ENCODE measurements at places on chromosomes 13 and 19.

- DNase-seq: no peak
These were observed 460 bp downstream of the MEDAG start for GRCh38 chr13:30906411-30907051.

GRCh38 chr13:73251626-73252265, 192.9 kb downstream of the KLF5 start:
- no peak for DNase-seq

DNA sequence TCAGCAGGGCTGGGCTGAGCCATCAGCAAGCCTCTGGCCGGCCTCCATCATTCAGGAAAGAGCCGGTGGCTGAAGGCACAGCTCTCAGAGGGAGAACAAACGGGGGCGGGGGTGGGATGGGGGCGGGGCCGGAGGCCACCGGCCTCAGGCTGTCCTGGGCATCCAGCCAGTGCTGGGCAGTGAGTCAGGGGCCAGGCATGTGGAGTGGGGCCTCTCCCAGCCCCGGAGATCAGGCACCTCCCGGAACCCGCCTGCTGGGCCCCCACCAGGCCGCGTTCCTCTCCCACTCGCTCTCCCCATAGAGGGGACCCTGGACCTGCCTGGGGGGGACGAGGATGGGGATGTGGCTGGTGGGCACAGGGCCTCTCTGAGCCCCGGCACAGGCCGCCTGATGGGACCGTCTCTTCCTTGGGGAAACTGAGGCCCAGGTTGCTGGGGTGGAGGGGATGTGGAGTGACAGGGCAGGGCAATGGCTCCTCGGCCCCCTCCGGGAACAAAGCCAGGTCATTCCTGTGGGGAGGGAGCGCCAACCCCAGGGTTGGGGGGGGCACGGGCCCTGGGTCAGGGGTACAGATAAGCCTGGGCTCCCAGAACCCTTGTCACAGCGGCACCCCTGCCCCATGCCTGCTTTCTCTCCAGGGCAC, 12.9 kb downstream of the SPC24 start:
- DNase-seq: peak; percentile 48

DNA sequence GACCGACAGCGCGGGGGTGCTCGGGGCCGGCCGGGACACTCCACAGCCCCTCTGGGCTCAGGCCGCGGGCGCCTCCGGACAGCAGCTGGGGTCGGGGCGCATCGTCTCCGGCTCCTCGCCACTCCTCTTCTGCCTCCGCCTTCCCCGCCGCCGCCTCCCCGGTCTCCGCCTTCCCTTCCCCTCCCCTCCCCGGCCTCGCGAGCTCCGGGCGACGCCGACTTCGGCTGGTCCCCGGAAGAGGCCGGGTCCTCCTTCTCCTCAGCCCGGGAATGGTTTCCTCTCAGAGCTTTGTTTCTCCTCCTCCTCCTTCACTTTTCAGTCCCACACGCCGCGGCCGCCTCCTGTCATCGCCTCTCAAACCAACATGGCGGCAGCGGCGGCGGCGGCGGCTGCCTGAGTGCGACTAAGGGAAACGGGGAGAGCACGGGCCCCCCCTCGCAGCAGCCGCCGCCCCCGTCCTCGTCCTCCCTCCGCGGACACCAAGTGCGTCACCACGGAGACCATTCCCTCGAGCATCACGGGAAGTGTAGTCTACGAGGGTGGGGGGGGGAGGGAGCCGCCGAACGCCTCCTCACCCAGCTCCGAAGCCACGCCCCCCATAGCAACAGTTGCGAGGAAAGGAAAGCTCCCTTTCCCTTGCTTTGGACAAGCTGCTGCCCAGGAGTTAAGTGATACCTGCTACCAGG, at the start of gene UBL3:
Gene UBL3, minus strand, starts transcription at position 405 of the 686 bp plus-strand sequence. CDS start 1,079 bp downstream, outside the sequence.
- DNase-seq: peak; percentile 82

GRCh38 chr13:113407103-113407530, 43.2 kb upstream of the GRTP1 start:
- no peak for DNase-seq

DNA sequence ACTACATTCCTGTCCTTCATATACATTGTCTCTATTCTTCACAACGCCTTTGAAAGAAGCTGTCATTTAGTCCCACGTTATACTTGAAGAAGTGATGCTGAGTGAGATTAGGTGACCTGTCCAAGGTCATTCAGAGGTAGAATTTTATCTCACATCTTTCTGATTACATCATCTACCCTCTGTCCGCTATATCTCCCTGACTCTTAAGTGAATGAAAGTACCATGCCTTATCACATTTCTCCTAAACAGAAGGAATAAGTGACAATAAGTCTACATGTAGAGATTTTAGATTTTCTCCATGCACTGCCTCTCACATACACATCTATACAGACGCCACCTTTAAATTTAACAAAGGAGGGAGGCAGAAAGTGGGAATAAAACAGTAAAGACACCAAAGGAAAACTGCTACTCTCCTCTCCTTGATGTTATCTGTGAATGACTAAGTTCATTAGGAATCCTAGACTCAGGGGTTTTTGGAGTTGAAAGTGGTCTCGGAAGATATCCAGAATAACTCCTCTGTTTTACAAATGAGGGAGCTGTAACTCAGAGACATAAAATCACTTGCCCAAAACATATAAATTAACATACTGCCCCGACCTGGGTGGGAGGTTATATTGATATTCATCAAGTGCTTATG, 4.9 kb upstream of the CLDN10 start:
- DNase-seq: no peak

DNA sequence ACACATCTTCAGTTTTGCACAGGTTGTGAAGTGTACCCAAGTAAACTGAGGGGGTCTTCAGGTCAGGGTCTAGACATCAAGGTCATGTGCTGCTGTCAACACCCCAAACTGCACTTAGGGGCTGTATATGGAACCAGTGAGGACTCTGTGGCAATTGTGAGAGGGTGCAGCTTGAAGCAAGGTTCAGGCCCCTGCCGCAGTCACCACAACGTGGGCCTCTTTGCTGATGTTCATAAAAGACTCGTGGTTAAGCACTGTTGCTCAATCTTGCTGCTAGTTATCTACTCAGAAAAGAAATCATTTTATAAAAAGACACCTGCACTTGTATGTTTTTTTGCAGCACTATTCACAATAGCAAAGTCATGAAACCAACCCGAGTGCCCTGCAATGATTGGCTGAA, 907.4 kb downstream of the UQCRFS1 start:
- DNase-seq: no peak

- DNase-seq: peak; percentile 94
These were observed at the start of gene SH3GL1 for GRCh38 chr19:4400135-4400936. Gene SH3GL1 (minus strand): TSS chr19:4400547. CDS start chr19:4400368, 179 bp downstream.

- no peak for DNase-seq
These were observed 21.1 kb downstream of the PIP5K1C start for GRCh38 chr19:3679138-3679537.

DNA sequence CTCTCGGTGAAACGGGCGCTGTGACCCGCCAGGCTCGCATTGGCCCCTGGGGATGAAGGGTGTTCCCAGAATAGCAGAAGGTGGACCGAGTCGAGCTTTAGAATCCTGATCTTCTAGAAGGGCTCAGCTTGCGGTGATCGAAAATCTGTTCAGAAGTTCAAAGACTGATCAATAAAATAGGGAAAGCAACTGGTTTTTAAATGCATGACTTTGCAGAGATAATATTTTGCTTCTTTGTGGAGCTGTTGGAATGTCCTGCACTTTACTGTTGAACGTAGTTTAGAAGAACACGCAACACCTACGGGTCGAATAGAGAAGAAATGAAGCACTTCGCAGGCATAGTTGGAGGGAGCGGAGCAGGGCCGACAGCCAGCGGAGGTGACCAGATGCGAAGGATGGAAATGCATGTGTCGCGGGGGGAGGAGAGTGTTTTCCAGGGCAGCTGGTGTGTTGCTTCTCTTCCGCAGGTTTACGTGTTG, 766 bp downstream of the CEBPG start:
- DNase-seq: no peak

DNA sequence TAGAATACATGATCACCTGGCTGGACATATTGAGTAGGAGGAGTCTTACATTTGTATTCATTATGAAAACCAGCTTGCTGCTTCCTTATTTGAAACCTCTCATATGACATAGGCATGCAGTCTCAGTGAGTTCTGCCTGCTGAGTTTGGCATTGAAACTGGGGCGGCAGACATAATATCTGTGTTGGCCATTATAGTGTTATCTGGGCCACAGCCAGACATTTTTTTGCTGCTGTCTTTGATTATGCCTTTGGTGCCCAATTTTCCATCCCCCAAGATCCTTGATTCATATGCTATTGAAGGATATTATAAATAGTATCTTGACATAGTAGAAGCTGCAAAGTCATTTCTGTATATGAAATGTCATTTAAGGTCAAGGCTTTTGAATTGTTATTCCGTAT, 15.8 kb downstream of the FREM2 start:
- DNase-seq: no peak

- no peak for DNase-seq
These were observed at the start of gene DMKN for GRCh38 chr19:35513628-35514281. Gene DMKN (minus strand): TSS chr19:35513649. CDS start chr19:35513475, 174 bp downstream.

- no peak for DNase-seq
These were observed 220.9 kb downstream of the FOXO1 start for GRCh38 chr13:40445557-40445990.

DNA sequence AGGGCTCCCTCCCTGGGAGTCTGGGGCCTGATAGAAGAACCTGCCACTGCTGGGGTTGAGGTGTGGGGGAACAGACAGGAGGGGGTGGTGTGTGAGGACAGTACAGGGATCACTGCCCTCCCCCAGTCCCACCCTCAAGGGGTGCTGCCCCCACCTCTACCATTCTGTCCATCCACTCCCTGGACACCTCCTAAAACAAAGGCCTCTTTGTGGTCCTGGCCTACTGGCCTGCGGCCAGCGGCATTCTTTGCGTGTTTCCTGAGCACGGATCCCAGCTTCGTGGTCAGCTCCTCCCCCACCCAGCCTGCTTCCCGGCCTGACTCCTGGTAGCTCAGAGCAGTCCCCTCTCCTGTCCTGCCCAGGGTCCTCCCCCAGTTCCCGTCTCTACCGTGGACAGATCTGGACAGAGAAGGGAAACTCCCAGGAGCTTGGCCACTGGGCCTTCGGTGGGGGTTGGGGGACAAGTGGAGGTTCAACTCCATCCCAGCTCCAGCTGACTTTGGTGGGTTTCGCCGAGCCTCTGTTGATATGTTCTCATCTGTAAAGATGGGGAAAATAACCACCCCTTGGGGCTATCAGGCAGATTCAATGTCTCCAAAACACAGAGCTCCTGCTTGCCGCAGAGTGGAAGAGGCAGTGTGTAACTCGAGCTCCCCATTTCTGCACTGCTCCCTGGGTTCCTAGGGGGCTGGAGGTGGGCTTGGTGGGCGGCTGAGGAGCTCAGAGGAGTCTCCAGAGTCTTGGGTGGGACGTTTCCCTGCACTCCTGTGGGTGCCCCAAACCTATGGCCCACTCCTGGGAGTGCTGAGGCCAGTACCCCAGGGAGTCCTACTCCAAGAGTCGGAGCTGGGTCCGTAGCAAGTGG, 48.7 kb downstream of the LYL1 start:
- peak; percentile 33 for DNase-seq

DNA sequence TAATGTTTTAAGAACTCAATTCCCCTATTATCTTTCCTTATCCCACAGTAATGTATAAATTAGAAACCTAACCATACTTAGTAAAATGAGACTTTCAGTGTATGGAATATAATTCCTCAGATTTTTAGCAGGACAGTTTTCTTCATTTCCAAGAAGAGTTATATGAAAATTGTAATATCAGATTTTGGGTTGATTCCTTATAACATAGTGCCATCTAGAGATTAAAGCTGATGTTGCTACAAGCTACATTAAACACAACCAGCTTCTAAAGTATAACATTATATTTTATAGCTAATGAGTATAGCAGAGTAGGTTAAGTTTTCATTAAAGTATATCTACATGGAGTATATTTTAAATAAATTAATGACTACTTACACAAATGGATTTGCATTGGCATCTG, 99.7 kb upstream of the MIR17HG start:
- DNase-seq: no peak

GRCh38 chr19:41253660-41254059, 10.5 kb upstream of the HNRNPUL1 start:
- DNase-seq: no peak

DNA sequence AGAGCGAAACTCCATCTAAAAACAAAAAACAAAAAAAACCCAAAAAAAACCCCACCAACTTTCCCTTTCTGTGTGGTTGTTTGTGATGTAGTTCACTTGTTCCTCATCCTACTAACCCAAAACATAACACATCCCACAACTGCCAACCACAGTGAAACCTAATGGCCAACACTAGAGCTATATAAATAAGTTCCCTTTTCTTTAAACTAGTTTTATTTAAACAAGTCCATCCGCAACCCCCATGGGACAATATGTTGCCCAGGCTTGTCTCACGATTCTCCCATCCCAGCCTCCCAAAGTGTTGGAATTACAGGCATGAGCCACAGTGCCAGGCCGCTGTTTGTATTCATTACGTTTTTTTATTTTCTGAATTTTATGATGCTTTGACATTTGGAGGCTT, 71.2 kb upstream of the ADGRE5 start:
- no peak for DNase-seq

GRCh38 chr13:110290153-110290552, 16.8 kb downstream of the COL4A1 start:
- no peak for DNase-seq

- peak; percentile 96 for DNase-seq
These were observed at the start of gene ZNF320 for GRCh38 chr19:52897138-52897935. Gene ZNF320 (minus strand): TSS chr19:52897635. CDS start chr19:52890255, 7,380 bp downstream.

Measured in nucleus accumbens (tissue), 56 donors.